Trophoblast cell (in vitro differentiated cells and primary cell): ENCODE measurements at places on chromosomes 3 and 15.

DNA sequence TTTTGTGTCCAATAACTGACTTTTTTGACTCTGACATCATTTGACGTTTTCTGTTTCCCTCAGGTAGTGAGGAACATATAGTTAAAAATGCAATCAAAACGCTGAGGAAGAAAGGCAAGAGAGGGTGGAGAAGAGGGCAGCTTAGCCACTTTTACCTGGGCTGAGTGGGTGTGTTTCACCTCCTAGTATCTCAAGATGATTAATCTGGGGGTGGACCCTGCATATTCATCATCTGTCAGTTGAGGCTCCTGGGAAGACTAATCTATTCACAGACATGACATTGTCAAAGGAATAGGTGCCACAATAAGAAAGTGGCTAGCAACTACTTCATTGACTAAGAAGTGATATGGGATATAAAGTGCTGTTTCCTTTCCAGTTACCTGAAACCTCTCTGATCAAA is 331.5 kb upstream of the RARB start:
- DNase-seq = no peak

DNA sequence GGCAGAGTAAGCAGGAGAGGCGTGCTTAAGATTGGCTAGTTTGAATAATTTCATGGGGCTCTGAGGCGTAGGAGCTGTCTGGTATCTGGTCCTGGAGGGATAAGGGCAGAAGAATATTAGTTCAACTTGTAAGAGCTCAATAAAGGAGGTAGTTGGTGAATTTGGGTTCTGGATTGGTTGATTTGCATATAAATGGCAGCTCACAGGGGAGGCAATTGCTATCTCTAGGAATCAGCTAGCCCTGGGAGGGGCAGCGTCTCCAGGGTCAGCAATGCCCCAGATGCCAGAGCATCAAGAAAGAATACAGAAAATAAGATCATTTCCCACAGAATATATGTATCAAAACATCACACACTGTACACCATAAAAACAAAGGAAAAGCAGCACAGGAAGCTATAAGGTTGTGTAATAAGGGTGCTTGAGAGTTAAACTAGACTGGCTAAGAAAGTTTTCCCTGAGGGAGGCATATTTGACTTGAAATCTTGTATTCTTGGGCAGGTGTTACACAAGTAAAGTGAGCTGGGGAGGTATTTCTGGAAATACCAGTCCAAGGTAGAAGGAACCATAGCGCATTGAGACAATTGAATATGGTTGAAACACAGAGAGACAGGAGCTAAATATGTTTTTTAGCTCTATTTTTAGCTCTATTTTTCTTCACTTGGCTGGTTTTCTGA is 6.1 kb downstream of the MOBP start:
- peak; percentile 51 for DNase-seq

DNA sequence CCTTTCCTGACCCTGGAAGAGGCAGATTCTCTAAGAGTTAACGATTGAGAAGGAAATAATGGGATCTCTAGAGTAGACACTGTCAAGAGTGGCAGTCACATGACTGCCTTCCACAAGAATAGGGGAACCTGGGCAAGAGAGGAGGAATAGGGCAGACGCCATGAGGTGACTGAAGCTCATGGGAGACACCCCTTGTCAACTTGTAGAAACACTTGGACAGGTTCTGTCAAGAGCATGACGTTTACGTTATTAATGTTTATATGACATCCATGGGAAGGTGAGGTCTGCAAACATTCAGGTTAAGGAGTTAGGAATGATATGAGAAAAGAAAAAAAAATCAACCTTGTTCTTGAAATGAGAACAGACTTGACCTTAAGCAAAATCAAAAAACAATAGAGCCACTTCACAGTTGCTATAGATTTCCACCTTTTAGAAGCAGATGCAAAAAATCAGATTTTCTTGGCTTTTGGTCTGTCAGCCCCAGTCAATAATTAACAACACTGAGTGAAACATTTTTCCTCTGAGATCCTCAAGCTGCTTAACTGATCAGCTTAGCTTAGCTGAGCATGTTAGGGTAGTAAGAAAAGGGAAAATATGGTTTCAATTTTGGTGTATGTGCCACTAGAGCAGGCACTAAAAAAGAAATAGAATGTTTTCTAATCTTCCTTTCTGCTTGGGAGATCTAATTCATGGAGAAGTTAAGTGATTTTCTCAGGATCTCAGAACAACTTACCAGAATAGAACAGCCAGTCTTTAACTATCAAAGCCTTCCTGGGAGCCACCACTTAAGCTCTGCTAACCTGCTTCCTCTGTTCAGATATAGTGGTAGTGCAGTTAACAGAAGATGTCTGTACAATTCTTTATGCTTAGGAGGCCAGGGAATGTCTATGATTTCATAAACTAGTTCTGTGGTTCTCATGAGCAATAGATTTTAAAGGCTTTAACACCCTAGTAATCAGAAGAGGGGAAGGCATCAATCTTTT is 116.9 kb downstream of the B3GALNT1 start:
- peak; percentile 21 for DNase-seq

DNA sequence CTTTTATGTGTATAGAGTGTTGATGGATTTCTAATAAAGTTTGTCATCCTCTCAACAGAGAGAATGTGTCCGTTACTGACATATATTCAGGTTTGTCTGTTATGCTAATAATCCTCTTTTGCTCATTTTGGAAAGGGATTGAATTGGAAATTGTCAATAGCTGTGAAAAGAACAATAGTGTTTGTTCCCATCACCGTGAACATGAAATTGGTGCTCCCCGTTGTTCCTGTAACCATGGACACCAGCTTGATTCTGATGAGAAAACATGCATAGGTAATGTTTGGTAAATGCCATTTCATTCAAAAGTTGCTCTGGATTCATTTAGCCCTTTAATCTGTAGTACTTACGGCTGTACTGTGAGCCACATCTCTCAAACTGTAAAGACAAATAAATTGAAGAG is 707.0 kb upstream of the GOLIM4 start:
- DNase-seq = no peak

GRCh38 chr15:53434174-53434678 is 325.2 kb downstream of the WDR72 start:
- no peak for DNase-seq

- DNase-seq = no peak
Measured at GRCh38 chr3:22947851-22948250, 255.3 kb upstream of the UBE2E2 start.

GRCh38 chr3:38582941-38583645 is 66.4 kb downstream of the SCN5A start:
- DNase-seq = no peak

DNA sequence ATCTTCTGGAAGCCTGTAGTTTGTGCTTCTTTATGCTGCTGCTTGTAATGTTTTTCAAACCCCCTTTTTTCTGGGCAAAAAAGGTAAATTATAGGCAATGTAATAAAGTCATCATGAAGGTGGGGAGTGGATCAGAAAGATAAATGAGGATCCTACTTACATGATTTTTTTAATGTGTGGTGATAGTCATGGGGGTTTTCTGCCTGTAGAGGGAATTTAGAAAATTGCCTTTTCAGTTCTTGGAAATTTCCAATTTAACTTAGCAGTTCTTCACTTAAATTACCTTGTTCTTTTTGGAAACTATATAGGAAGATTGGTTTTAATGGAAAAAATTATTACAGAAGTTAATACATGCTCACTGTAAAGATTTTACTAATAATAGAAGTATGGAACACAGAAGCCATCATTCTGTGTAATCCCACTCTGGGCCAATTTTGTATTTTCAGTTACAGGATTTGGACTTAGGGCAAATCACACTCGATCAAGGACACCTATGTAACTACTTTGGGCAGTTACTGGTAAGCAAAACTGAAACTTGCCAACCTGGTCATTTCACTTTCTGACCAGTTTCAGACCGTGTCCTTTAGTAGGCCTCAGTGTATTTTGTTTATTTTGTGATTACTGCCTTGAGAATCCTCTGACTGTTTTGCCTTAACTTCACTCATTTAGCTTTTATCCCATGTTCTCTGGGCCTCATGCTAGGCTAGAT is 10.5 kb upstream of the SCAANT1 start:
- DNase-seq = no peak

DNA sequence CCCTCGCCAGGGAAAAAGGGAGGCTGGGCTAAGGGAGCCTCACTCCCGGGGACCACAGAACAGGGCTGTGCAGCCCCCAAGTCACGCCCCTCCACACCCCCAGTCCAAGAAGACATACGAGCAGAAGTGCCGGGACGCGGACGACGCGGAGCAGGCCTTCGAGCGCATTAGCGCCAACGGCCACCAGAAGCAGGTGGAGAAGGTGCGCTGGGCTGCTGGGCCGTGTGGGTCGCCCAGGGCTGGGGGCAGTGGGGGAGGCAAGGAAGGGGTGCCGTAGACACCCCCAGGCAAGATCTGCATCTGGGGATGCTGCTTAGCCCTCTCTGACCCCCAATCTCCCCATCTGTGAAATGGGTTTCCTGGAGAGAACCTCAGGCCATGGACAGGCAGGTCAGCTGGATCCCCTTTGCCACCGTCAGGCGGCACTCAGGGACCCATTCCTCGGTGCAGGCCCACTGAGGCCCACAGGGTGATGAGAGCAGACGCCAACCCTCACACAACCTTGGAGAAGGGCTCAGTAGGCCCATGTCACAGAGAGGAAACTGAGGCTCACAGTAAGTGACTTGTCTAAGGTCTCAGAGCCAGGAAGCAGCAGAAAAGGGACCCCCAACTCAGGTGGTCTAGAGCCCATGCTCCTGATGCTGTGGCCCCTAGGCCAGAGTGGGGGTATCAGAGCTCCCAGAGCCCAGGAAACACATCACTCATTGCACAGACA is 33.7 kb downstream of the PSTPIP1 start:
- DNase-seq = no peak

- no peak for DNase-seq
Measured at GRCh38 chr3:81888914-81889557, 127.6 kb upstream of the GBE1 start.

DNA sequence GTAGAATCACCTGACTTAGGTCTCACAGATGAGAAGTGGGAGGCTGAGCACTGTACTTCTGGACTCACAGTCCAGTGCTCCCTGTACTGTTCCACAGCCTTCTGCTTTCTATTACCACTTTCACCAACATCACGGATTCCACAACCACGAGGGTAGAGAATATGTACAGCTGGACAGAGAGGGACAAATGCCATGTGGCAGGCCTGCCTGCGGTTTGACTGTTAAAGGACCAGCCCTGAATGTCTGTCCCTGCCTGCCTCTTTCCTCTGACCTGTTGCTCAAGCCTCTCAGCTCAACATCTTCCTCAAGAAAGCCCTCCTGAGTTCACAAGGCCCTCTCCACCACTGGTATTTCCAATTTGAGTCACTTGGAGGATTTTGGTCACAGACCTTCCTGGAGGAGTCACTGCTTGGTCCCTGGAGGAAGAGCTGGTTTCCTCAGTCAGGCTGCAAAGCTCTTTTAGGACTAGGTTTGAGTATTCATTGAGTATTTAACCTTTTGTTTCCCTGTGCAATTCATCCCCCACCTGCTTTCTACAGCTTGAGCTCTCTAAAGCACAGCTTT is 49.1 kb downstream of the RAB11A start:
- DNase-seq = no peak

- peak; percentile 6 for DNase-seq
Measured at GRCh38 chr15:87827131-87827530, 429.4 kb downstream of the NTRK3 start.

- no peak for DNase-seq
Measured at GRCh38 chr3:100030346-100030745, 84.0 kb downstream of the FILIP1L start.

DNA sequence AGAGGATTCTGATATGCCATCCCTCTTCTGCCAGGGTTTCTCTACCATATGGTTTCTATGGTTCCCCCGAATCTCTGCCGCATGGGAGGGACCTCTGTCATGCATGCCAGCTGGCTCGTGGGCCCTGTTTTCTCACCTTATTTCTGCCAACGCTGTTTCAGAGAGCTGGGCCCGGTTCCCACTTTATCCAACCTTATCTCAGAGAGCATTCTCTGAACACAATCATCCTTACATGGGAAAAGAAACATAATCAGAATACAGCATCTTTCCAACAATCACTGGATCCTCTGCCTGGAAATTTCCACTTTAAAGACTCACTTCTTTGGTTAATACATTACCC is 234.5 kb upstream of the ZBTB20 start:
- no peak for DNase-seq

DNA sequence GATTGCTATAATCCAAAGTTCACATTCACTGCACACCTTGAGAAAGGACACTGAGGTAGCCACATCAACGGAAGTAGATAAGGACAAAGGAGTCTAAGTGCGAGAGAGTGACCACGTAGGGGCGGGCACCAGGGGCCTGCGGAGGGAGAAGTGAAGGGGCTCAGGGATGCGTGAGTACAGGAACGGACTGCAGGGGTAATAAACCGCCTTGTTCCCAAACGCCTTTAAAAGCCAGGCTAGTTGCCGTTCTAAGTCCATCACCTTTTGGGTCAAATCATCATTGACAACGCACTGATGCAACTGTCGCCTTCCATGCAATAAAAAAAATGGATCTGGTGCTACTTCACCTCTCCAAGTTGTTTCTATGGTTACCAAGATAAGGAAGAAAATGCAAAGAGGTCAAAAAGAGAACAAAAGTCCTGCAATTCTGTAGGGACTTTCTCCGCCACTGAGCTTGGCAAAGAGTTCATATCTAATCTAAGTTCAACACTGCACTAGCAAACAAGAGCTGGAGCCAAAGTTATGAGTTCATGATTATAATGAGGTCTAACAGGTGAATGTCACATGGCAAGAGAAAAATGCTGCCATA is 32.6 kb upstream of the ATP11B start:
- DNase-seq = no peak

DNA sequence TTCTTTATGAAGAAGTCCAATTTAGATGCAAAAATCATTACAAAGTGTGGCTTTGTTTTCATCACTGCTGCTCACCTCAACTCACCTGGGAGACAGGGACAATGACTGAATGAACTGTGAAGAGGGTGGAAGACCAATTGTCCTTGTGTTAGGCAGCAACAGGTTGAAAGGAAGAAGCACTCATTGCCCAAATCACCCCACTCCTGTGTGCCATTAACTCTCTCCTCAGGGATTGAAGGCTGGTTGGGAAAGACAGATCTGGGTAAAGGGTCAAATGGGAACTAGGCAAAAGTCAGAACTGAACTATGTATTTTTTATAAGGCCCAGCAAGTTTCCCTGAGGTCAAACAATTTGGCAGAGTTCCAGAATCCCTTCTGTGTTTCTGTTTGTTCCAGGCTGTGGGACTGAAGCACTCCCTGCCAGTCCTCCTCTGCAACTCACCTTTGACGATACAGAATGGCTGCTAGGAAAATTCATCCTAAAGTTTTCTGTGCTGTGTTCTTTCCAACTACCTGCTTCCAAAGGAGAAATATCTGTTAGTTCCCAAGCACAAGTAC is 68.6 kb upstream of the CCDC39 start:
- DNase-seq = no peak

DNA sequence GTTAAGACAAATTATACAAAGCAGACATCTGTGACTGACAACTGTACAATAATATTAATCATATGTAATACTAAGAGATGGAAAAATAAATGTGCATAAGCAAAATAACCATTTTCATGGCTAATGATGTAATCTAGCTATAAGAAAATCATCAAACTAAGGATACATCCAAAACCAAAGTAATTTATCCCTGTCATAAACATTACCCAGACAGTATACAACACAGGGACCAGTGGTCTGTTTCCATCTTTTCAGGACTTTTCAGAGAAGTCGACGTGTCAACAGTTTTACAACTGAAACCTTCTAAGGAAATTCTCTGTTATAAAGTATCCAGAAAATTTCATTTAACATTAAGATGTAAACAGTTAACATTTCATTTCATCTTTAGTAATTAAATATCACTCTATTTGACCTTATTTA is 11.0 kb downstream of the THBS1 start:
- DNase-seq = no peak

GRCh38 chr3:22115581-22115980 is 364.6 kb upstream of the ZNF385D start:
- DNase-seq = no peak
